ENCODE measurements at places on chromosomes 5 and 9.

DNA sequence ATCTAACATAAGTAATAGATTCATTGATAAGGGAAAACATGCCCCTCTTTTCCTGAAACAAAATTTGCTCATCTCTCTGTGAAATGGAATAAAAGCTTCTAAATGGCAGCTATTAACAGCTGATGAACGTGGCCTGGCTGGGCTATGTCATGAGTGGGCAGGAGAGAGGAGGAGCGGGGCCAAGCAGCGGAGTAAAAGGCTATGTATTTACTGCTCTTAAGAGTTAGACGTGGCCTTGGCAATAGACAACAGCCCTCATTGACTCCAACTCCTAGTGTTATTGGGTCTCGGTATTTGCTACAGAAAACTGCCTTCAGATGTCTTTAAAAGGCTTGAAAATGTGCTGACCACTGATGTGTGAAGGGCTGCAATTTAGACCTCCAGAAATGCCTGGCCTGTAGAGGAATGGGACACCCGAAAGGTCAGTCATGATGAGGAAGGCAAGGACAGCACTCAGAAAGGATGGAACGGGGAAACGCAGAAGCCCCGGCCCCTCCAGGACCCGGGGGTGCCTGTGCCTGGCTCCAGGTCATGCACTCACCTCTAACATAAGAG is 116.8 kb downstream of the PDZD2 start:
- no peak for DNase-seq

GRCh38 chr9:83964973-83965349 is 15.1 kb downstream of the HNRNPK start:
- DNase-seq, result no peak

- no peak for DNase-seq
Observed at GRCh38 chr5:136957428-136957827, 541.7 kb downstream of the SPOCK1 start.

GRCh38 chr9:3825721-3826120 is 299.9 kb upstream of the RFX3 start:
- DNase-seq, result no peak

DNA sequence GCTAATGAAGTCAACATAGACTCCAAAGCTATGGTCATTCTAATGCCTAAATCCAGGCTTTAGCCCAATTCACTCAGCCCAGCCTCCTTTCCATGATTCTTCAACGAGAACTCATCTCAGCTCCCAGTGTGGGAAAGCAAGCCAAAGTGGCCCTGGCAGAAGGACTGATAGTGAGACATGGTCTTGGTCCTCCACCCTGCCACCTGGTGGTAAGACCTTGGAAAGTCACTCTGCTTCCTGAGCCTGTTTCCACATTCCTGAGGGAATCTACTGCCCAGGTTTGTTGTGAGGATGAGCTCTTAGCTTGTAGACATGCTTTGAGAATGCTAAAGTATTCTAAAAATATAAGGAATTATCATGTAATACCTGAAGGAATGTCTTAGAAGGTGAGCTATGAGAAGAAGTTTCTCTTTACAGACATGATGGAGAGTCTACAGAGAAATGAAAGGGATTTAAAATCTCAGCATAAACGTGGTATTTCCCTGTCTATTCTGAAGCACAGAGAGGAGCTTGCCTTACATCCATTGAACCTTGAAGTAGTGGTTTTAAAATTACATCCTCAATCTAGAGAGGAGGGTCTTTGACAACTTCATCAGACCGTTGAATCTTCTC is 173.5 kb downstream of the TRIM32 start:
- peak; percentile 48 for DNase-seq

GRCh38 chr5:149563466-149563865 is 12.2 kb upstream of the CSNK1A1 start:
- no peak for DNase-seq

- no peak for DNase-seq
Observed at GRCh38 chr5:82707741-82708140, 369.5 kb downstream of the TMEM167A start.

GRCh38 chr9:115671963-115672305 is 481.7 kb upstream of the PAPPA start:
- no peak for DNase-seq

GRCh38 chr5:152688561-152689249 is 283.6 kb upstream of the NMUR2 start:
- DNase-seq, result no peak

- DNase-seq, result no peak
Observed at GRCh38 chr9:22105005-22105722, 96.1 kb upstream of the CDKN2B start.

DNA sequence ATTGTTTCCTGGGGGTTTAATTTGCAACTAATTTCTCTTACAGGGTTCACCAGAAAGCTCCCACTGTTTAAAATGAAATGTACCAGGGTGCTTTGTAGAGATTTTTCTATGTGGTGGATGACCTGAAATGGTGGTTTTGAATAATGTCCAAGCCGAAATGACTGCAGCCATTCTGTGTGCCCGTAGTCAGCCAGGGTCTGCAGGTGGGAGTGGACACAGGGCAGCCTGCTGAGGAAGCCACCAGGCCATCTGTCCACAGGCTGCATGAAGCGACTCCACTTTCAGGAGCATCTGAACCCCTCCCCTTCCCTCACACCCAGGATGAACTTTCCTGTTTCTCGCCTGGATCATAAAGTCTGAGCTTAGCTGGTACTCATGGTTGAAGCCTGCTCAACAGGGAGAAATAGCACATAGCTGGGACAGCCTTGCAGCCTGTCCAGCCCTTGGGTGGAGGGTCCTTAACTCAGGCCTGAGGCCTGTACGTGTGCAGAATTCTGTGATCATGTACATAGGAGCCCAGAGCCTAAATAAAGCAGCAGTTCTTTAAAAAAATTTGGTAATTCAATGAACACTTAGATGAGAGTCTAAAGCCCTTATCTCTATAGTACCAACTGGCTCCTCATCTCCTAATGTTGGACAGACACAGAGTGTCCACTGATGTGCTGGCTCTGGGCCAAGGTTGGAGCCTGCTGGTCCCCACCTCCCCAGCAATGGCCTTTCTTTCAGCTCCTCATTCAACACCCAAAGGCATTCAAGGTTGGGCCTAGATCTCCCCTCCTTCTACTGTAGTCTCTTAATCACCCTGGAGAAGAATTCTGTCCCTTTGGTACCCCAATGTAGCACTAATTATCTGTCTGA is 72.8 kb downstream of the SHB start:
- DNase-seq, result no peak

DNA sequence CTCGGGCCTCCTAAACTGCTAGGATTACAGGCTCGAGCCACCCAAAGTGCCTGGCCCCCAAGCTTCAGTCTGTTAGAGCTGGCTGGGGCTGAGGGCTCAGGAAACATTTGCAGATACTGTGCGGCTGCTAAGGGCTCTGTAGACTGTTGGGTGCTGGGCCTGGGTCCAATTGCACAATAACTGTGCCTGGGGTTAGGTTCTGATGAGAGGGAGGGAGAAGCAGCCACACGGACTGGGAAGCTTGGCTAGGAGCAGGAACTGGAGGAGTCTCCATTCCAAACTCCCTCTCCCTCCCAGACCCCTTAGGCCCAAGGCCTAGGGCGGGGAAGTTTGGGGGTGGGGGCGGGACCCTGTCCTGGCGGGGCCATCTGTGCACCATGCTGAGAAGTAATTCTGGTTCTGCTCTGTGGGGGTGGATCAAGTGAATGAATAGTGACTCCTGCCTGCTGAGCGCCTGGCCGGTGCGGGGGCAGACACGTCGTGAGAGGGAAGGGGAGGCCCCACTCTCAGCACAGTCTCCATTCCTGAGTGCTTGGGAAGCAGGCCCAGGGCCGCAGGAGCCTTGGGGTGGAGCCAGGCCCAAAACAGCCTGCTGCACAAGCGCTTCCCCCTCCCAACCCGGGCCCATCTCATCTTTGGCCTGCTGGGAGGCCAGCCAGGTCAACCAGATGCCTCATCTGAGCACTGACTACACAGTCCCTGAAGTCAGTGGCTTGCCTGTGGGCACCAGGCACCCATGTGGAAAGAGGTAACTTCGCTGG is 1.5 kb downstream of the ASS1 start:
- DNase-seq, result no peak

GRCh38 chr5:74040065-74040551 is 414.1 kb downstream of the ARHGEF28 start:
- DNase-seq, result no peak

GRCh38 chr9:127580879-127581475 is 31.1 kb upstream of the STXBP1 start:
- DNase-seq, result no peak

DNA sequence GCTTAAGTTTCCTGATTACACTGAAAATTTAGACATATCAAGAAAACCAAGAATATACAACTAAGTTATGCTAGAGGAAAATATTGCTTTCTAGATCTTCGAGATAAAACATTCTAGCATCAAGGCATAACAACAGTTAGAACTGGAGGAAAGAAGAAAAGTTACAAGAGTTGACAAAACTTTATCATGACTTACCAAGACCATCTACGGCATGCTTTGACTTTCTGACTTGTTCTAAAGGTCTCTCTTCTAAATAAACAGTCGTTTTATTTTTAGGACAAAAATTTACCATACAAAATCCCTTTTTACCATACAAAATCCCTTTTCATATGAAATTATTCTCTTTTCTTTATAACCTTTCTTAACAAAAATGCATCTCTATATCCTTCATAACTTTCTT is 1110.1 kb upstream of the CDH10 start:
- no peak for DNase-seq

DNA sequence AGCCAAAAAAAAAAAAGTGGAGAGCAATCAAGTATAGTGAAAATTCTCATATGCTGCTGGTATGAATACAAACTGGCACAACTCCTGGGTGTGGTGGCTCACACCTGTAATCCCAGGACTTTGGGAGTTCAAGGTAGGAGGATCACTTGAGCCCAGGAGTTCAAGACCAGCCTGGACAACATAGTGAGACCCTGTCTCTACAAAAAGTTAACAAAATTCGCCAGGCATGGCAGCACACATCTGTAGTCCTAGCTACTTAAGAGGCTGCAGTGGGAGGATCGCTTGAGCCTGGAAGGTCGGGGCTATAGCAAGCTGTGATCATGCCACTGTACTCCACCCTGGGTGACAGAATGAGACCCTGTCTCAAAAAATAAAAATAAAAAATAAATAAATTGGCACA is 51.7 kb downstream of the FNIP1 start:
- DNase-seq, result no peak

GRCh38 chr5:127092690-127093089 is 19.4 kb upstream of the C5orf63 start:
- DNase-seq, result no peak

DNA sequence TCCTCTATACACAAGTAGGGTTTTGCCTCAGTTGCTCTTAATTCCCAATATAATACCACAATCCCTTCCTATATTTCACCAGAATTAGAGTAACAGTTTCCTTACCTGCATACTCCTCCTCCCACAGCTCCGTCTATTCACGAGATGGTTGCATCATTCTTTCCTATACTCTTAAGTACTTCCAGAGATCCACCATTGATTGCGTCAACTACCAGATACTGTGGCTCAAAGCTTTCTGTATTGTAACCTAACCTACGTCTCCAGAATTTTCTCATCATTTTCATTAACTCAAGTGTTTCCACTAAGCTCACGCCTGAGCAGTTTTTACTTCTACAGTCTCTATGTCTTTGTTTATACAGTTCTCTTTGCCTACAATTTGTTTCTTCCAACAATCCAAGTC is 31.2 kb upstream of the MINAR2 start:
- DNase-seq, result no peak

DNA sequence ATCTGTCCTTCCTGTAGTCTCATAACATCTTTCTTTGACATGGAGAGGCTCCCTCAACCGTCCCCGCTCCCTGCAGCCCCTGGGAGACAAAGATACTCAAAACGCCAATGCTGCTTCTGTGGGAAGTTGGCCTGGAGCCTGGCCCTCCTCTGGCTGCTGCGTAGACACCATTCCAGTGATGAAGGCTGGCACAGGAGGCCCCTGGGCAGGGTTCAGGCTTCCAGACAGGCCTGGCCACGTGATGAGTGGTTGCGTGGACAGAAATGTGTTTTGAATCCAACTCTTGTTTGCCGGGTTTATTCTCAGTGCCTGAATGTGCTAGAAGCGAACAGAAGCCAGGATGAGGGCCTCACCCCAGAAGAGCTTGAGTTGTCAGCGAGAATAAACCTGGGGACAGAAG is 43.2 kb upstream of the NKX2-5 start:
- DNase-seq, result no peak

DNA sequence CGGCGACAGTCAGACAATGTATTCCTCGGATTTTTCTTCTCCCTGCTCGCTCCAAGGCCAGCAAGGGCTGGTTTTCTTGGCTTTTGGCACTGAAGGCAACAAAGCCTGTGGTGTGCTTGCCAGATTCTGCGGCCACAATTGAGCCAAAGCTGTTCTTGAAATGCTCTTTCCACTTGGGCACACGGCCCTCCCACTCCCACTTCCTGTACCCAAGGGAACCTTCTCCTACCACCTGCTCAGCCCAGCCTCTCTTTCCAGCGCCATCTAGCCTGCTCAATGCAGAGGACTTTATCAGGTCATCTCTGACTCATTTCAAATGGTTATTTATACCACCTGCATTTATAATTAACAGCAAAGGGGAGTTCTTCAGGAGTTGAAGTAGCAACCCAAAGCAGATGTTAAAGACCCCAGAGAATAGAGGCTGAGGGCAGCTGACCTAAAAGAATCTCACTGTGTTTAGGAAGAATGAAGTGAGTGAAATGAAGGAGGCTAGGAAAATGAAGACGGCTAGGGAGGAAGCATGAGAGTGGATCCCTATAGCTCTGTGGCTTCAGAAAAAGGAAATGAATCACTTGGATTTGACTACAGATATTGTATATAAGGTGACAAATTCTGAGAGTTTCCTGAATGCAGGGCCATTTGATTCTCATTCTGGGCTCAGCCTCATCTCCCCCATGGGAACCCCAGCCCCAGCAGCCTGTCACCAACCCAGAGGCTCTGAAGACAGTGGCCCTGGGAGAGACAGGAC is 439.0 kb downstream of the ENC1 start:
- DNase-seq, result peak; percentile 85

- DNase-seq, result no peak
Observed at GRCh38 chr5:172077664-172078425, 71.4 kb upstream of the FBXW11 start.

DNA sequence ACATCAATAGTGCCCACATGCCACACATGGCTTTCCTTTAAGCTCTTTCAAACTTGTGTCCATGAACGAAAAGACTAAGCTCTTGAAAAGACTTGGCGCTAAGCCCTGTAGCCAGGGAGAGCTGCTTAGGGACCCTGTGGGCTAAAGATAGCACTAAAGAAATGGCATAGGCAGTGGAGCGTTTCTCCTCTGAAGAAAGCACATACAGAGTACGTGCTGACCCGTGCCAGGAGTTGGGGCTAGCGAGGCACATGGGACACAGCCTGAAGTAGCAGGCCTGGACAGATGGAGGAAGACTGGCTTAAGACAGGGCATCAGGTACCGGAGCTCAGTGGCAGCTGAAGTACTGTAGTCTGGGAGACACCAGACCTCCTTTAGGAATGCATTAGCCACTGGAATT is 39.7 kb downstream of the ADGRV1 start:
- no peak for DNase-seq

- no peak for DNase-seq
Observed at GRCh38 chr9:93964685-93965084, 9.5 kb upstream of the BARX1 start.

DNA sequence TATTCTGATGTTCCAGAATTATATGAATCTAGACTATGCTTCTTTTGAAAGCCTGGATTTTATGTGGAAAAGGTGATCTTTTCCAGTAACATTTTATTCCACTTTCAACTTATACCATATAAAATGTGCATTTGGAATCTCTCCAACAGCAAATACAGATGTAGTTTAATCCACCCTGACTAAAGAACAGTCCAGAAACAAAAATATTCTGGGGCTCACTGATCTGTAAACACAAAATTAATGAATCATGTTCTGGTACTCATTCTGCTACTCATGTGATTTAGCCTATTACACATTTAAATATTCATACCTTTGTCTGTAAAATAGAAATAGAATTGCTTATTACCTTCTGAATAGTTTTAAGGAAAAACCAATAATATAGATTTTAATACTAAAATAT is 125.8 kb downstream of the ARRDC3 start:
- DNase-seq, result no peak
